ELR (cell line): ENCODE measurements at places on chromosomes 16 and 17.

DNA sequence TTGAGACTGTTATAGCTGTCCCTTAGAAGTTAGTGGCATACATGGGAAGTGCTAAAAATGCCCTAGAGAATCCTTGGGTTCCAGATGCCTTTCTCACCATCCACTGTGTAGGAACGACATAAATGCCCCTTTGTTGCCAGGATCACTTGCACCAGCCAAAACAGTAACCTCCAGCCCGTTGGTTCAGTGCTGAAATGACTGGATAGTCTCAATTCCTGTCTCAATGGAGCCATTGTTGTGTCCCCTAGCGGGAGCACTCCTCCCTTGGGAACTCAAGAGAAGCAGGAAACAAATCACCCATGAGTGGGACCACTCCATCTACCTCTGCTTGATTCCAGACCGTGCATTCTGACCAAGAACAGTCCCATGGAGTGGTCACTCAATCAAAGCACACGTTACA, 23.1 kb downstream of the MPHOSPH6 start:
- no peak for DNase-seq

GRCh38 chr16:66222756-66223155, 143.7 kb upstream of the CDH5 start:
- DNase-seq = no peak

- peak; percentile 20 for DNase-seq
Measured at GRCh38 chr17:31051506-31051905, 43.3 kb upstream of the NF1 start.

GRCh38 chr17:69864462-69864861, 210.6 kb upstream of the KCNJ16 start:
- DNase-seq = no peak

GRCh38 chr17:17985555-17985954, 12.9 kb downstream of the DRC3 start:
- DNase-seq = peak; percentile 46

DNA sequence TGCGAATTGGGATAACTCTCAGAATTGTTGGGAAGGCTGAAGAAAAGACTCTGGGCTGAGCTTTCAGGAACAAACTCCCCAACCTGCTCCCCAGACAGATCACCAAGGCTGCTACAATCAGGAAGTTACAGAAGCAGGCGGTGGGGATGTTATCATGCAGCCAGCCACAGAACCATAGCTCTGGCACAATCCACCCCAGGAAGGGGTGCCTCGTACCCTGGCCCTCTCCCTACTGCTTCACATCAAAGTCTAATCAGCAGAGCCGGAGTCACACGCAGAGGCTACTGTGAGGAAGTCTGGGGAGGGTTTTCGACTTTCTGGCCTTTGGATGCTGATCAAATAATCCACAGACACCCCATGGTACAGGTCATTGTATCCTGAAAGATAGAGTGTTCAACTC, 86.8 kb downstream of the NTN1 start:
- no peak for DNase-seq
